Hindlimb muscle (tissue), 1 donor: ENCODE measurements at places on chromosomes 13 and 19. TPM values are rescaled to one million over a fixed set of nuclear protein-coding genes. Genes with fewer than 3 reads are reported as not detected.

DNA sequence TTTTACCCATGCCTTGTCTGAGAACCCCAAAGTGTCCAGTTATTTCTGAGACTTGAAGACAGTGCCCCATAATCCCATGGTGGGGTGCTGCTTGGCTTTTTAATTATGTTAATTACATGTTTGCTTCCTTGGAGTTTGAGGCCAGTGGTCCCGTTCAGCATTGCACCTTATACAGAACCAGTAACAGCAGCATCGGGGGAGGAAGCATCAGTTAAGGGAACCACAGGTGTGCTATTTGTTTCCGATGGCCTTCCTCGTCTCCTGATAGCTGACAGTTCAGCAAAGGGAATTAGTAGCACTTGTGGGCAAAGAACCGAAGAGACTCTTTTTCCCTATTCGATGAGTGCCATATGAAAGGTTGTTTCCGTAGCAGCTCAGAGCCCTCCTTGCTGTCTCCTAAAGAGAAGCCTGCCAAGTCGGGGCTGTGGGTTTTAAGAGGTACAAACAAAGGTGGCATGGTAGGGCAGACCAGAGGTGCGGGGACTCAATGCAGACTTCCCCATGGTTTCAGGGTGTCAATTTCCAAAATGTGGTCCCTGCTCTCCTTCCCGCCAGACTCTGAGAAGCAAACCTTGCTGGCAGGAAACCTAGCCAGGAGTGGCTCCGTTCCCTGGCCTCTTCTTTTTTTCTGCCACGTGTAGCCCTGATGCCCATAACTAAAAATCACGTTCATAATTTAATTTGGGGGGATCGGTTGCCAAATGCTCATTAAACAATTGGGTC lies 225.2 kb upstream of the TSHZ3 start:
- no peak for DNase-seq

The KLK14 gene
- not detected for polyA plus RNA-seq

The IGFL1 gene
- polyA plus RNA-seq, result not detected

The TMEM38A gene
- 159 TPM for polyA plus RNA-seq

GRCh38 chr13:29522044-29522685 lies 73.3 kb downstream of the SLC7A1 start:
- no peak for DNase-seq

GRCh38 chr13:27663947-27664346 lies 42.3 kb downstream of the POLR1D start:
- no peak for DNase-seq

The NTN5 gene
- 0.72 TPM for polyA plus RNA-seq

DNA sequence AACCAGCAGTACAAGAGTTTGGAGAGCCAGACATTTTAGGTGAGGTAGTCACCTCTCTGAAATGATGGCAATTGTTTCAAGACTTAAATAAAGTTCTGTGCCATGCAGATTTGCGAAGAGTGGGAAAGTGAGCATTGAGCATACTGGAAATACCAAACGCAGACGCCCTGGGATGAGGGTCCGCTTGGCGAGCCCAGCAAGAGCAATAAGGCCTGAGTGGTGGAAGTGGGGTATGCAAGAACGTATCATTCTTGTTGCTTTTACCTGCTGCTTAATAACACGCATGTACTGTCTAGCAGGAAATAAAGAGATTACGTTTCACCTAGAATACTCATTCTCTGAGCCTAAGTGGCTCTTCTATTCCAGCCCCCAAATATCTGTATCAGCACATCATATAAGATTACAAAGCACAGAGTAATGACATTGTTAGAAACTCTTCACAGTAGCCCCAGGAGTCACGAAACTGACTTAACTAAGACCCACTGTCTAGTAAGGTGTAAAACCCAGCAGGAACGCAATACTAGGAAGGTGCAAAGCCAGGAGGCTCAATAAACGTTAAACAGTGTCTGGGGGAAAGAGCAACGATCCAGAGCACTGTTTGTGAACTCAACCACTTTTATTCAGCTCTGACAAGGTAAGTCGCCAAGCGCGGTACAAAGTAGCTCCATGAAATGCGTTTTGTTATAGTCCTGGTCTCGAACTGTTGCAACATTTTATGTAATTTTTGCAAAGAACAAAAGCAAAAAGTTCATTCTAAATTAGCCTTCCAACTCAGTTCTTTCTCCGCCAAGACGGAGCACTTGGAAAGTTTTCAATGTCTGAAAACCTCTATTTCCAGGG lies 1.2 kb downstream of the RCBTB2 start:
- DNase-seq, result no peak

The NLRP5 gene
- not detected for polyA plus RNA-seq

The NCR1 gene
- 0.35 TPM for polyA plus RNA-seq

GRCh38 chr19:20388706-20389225 lies 176.8 kb downstream of the ZNF737 start:
- DNase-seq, result no peak

- no peak for DNase-seq
Observed at GRCh38 chr13:52811841-52812240, 36.6 kb downstream of the PCDH8 start.

The C19orf67 gene
- polyA plus RNA-seq, result not detected

DNA sequence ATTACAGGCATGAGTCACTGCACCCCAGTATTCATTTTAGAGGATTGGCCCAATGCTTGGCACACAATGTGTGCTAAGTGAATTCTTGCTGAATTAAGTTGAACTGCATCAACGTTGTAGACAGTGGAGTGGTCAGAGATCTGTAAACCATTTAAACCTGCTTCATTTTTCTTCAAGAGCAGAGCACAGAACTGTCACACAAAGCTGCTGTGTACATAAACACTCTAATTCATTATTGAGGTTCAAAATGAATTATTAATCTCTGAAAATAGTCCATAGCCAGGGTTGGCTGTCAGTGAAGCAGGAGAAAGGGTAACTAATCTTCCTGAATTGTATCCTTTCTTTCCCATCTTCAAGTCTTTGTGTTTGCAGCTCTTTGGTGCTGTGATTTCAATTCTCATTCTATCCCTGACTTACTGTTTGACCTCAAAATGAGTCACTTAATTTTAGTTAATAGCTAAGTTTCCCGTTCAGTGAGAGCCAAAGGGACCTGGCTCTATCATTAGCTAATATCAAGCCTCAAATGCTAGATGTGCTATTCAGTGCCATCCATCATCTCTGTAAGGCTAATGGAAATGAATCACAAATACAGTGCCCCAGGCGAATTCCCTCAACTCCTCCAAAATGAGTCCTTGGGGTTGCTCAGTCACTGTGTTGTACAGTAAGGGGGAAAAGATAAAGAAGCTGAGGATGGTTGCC lies 77.0 kb upstream of the TSC22D1 start:
- DNase-seq, result no peak

GRCh38 chr13:111514610-111515306 lies 194.3 kb downstream of the TEX29 start:
- no peak for DNase-seq

GRCh38 chr13:25248071-25248470 lies 39.2 kb downstream of the MTMR6 start:
- no peak for DNase-seq

DNA sequence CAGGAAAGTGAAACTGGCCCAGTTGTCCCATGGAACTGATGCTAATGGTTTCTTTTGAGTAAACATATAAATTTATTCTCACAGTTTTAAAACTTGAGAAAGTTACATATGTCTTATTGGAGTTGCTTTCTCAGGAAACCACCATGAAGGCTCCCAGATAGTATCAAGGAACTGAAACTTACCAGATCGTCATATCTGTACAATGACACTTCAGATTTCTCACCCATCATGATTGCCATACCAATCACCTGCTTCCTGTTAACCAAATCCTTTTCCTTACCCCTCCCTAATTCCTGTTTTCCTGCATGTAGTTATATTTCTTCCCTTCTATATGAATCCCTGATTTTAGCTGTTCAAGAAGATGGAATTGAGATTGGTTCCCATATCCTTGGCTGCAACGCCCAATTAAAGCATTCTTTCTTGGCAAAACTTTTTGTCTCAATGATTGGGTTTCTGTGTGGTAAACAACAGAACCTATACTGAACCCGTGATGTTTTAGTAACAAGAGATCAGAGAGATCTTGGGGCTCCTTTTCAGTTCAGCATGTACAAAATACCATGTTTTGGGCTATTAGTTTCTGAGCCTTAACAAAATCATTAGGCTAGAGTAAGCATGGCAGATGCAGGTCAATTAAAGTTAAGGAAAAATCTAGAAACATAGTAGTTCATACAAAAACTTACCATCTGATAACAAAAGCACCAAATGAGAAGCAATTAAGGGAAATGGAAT lies 781.3 kb upstream of the MIR17HG start:
- DNase-seq, result no peak

DNA sequence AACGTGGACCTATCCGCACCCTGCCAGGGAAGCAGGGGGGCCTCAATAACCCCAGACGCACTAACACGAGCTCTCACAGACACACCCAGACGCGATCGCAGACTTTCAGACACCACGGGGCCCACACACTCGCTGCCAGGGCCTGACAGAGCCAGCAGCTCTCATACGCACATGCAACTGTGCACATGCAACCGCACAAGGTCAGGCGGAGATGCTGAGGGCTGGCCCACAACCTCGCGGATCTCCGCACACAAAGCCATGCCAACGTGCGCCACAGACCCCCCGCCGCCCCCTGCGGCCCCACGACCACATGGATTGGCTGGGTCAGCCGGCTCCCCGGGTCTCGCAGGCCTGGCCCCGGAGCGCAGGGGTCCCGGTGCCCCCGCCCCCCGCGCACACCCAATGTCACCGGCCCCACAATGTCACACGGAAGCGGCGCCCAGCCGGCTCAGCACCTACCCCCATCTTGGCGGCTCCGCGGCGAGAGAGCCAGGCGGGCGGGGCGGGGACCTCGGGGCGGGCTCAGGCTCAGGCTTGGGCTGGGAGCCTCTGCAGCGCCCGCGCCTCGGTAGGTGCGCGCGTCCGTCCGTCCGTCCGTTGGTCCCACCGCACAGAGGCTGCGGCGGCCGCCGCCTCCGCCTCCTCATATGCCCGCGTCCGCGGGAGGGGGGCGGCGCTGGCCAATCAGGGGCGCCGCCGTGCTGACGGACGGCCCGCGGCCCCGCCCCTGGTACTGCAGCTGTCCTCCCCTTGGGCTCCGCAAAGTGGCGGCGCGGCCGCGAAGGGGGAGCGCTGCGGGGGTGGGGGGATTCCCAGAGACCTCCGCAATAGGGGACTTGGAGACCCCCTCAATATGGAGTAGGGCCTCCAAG lies at the start of gene ATP1A3:
Gene ATP1A3 (minus strand): TSS at position 619 of the 872 bp plus-strand sequence. CDS start 154 bp downstream, at position 465.
- peak; percentile 27 for DNase-seq

DNA sequence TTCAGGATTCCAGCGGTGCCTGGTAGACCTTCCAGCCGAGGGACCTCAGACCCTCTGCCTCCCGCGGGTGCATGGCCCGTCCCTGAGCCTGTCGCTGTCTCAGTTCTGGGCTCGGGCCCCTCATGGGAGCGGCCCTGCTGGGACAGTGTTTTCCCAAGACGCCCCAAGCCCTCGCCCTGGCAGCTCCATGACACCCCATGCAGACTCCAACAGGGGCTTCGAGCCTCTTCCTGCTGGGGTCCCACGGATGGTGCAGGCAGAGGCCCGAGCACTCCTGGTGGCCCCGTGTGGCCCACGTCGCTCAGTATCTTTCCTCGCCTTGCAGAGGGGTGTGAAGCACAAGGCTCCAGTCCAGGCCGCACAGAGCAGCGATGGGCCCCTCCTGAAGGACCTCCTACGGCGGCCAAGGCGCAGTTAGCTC lies 88.8 kb upstream of the MCF2L start:
- no peak for DNase-seq

DNA sequence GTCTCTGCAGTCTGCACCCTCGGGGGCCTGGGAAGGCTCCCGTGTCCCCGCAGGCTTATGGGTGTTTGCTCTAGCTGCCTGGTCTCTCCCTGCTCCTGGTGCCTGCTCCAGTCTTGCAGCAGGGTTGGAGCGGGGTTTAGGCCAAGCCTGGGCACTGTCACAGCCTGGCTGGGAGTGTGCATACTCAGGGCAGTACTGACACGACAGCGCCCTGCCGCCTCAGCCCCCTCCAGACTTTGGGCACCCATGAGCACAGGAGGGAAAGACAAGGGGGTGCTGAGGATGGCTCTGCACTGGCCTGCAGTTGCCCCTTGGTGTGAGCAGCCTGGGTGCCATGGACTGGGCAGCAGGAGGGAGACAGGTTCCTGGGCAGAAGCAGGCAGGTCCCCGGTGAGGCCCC lies 35.7 kb downstream of the CEP89 start:
- DNase-seq, result no peak

- no peak for DNase-seq
Observed at GRCh38 chr13:35891507-35892441, 239.4 kb downstream of the DCLK1 start.

GRCh38 chr13:88932950-88933349 lies 1261.8 kb downstream of the SLITRK5 start:
- DNase-seq, result no peak

- no peak for DNase-seq
Observed at GRCh38 chr13:52162279-52163101, 3.1 kb upstream of the NEK3 start.

The FAM174C gene
- 16.3 TPM for polyA plus RNA-seq

DNA sequence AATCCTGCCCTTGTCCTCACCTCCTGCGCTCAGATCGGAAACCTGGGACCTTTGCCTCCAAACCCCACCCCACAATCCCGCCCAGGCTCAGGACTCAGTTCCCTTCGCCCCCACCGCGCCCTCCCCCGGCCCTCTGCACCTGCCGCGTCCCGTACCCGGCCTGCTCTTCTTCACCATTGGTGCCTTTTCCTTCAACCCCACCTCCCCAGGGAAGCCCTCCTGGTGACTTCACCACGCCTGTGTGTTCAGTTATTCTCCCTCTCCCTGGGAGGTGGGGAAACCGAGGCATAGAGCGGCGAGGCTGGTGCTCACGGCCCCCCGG lies 19.3 kb upstream of the TCF3 start:
- DNase-seq, result no peak

- peak; percentile 63 for DNase-seq
Observed at GRCh38 chr13:53782488-53782961, 753.9 kb downstream of the OLFM4 start.

DNA sequence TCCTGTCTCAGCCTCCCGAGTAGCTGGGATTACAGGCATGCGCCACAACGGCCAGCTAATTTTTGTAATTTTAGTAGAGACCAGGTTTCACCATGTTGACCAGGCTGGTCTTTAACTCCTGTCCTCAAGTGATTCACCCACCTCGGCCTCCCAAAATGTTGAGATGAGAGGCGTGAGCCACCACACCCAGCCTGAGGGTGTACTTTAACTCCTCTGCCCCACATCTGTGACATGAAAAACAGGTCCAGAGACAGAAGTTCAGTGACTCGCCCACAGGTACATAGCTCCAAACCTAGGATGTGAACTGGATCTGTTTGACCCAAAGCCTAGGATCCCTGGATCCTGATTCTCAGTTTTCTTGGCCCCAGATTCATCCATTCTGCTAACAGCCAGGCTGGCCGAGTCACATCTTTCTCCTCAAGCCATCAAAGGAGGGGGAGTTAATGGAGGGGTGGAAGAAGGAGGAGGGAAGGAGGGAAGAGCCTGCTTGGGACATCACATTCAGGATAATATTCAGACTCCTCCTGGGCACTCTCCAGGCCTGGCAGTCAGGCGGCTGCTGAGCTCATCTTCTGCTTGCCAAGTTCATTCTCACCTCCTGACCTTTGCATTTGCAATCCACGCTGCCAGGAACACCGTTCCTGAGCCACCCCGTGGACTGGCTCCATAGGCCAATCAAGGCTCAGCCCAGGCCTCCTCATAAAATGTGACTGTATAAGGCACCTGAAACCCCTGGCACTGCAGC lies 3.1 kb downstream of the SPC24 start:
- peak; percentile 63 for DNase-seq
